ENCODE measurements at places on chromosomes 2 and 18. TPM values are rescaled to one million over a fixed set of nuclear protein-coding genes. Genes with fewer than 3 reads are reported as not detected.

SULT6B1 gene
- total RNA-seq, result not detected

NBAS gene
- 28.8 TPM for total RNA-seq

GPR17 gene
- total RNA-seq, result not detected

CCDC141 gene
- total RNA-seq, result not detected

DNA sequence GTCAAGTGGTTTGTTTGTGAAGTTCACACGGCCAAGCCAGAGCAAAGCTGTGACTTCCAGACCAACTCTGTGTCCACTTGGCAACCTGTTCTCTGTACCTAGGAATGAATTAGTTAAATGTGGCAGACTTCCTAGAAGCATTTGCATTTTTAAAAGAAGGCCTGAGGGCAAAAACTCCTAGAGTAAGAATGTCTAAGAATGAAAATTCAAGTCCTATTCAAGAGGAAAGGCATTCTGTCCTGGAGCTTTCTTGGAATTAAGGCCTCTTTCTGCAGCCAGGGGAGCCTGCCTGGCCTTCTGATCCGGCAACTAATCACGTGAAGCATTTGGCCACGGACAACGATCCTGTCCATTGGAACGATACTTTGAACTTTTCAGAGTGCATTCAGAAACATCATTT is 155.0 kb downstream of the SETBP1 start:
- no peak for DNase-seq

DNA sequence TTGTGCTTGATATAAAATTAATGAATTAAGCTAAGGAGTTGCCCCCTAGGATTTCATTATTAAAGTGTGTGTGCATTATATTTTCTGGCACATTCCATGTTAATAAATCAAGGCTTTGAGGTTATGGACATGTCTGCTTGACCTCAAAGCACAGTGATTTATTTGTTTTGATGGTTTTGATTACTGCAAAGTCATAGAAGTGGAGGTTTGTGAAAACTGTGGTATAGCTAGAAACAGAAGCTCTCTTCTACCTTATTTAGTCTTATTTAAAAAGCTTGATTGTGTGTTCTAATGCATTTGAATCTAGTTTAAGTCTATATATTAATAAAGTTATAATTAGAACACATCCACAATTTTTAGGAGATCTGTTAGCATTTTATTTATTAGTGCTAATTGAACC is 32.2 kb downstream of the DOK6 start:
- no peak for DNase-seq

- no peak for DNase-seq
Observed at GRCh38 chr2:236014408-236015131, 153.6 kb downstream of the GBX2 start.

GRCh38 chr2:197838036-197838435 is 33.6 kb downstream of the PLCL1 start:
- DNase-seq, result no peak

- no peak for DNase-seq
Observed at GRCh38 chr18:80154293-80154692, 45.2 kb downstream of the ADNP2 start.

DNA sequence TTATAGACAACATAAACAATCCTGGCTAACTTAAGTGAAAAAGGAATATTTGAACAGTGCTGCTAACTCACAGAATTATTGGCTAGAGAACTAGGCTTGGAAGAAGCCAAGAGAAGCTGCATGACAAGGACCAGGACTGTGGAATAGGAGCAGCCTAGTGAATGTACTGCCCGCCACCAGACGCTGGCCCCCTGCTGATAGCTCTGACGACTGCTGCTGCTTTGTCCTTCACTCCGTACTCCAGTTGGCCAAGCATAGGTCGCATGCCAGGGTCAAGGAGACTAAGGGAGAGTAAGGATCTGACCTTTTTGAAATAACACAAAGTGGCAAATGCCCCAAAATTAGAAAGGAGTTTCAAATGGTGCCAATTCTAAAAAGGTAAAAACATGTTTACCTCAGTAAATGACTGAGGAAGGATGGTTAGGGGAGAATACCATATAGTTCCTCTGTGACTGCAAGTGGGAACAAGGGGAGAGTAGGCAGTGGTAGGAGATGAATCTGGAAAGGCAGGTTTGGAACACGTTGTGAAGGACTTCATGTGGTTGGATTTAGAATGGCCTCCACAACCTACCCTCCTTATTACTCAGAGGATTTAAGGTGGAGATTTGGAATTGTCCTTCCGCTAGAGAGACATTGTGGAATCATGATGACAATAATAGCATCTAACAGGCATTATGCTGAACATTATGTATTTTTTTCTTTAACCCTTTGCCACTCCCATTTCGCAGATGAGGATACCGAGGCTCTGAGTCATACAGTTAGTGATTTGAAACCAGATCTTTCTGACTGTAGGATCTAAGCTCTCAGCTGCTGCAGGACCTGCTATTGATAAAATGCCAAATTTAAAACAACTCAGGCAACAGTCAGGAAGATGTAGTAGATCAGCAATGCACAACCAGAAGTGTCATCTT is 19.5 kb downstream of the STRADB start:
- no peak for DNase-seq

DNA sequence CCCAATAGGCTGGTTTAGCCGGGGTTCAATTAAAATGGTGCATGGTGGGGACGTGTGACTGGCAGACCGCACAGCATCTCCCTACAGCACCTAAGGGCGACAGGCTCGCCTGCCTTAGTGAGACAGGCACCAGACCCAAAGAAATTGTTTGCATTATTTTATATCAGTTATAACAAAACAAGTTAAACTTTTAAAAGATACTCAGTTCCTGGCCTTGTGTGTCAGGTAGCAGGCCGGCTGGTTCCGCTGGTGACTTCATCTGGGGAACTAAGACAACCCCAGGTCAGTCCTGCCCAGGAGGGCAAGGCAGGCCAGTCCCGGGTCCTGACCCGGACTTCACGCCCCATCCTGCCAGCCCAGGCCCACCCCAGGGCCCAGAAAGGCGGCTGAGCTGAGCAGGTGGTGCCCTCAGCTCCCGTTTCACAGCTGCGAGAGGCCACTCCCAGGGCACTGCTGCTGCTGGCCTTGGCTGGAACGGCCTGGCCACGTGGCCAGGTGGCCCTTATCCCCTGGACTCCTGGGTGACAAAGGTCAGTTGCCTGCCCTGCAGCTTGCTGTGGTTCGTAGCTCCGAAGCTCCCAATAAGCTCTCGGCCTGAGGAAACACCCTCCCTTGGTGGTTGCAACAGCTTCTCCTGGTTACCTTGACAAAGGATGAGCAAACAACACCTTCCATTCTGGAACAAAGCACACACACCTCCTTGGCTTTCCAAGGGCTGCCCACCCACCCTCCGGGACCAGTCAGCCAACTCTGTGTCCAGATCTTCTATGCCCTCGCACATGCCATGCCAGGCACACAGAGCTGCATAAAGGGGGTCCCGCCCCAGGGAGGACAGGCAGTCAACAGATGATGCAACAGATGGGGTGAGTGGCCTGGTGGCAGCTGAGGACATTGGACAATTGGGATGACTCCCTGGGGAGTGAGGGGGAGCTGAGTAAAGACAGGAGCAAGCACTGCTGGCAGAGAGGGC is 11.3 kb upstream of the AGXT start:
- DNase-seq, result no peak

- DNase-seq, result peak; percentile 68
Observed at GRCh38 chr18:63730773-63731172, 28.0 kb downstream of the SERPINB11 start.

DNA sequence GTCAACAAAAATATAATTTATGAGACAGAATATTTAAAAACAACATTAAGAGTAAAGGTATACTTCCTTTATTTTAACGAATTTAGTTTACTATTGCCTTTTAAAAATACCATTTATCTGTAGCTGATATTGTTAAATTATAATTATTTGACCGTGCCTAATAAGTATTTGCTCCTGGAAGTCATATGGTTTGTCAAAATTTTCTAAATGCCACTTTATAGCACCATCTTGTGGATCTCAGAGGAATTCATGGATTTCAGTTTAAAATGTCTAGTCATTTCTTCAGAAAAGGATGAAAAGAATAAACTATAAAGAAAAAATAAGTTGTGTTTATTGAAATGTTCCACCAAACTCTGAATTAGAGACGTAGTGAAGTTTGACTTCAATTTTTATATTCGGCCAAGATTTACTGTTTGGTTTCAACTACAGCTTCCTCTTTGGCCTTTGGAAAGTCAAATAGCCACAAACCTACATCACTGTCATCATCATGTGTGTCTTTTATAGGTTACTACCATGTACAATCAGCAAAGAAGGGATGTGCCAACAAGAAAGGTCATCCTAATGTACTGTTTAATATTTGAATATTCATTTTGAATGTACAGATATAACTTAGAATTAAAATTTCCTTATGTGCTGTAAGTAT is 10.3 kb upstream of the FTCDNL1 start:
- DNase-seq, result no peak

DNA sequence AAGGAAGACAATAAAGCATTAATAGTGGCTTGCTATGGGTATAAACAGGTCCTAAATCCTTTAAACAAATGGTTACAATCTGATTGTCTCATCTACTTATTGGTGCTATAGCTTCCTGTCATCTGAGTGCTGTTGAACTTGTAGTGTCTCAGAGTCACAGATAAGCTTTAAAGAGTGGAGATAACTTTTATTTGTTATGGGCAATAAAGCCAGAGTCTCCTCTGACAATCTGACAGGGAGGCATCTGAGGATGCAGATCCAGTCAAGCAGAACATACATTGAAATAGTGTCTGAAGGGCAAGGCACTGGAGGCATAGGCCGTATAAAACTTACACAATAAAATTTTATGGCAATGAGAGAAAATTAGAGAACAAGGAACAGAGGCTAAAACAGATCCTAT is 1132.4 kb upstream of the CDH2 start:
- no peak for DNase-seq

DNA sequence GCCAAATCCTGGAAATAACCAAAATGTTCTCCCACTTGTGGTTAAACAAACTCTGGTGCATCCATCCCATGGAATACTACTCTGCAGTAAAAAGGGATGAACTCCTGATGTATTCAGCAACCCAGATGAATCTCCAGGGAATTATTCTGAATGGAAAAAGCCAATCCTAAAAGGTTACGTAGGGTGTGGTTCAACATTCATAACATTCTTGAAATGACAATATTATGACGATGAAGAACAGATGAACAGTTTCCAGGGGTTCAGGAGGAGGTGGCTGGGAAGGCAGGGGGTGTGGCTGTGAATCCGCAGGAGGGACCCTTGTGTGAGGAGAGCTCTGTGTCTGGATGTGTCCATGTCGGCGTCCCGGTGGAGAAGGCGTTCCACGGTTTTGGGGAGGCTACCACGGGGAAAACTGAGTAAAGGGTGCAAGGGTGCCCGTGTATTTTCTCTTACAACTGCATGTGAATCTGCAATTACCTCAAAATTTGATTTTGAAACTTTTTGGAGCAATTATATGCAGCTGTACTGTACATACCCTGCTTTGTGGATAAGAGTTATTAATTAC is 47.3 kb downstream of the KCNG2 start:
- DNase-seq, result no peak

DNA sequence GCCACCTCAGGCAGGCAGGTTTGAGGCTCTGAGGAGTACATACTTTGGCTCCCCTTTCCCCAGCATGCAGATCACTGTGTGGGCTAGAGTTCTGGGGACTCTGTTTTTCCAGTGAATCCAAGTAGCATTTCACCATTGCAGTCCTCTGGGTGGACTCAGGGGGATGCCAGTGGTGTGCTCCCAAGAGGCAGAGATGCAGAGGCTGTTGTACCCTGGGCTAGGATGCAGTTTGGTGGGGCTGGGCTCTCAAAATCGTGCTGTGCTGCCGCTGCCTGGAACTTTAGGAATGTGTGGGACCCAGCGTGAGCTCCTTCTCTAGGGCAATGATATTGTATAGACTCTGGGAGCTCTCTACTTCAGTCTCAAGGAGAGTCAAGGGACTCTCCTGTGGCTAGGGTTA is 104.9 kb downstream of the MYO3B start:
- DNase-seq, result no peak

DNA sequence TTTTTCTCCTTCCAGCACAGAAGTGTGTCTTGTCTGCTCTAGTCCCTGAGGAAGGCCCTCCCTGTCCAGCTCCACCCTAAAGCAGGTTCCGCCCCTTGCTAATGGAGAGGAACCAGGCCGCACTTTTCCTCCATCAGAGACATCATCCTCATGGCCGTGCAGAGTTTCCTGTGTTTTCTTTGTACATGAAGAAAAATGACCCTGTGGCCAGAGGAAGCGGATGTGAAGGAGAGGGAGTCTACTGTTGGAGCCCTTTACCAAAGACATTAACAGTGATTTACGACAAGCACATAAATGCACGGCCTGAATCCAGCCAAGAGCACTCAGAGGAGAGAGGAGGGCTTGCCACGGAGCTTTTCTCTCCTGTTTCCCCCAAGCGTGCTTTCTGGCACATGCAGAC is 109.5 kb downstream of the RNF144A start:
- DNase-seq, result no peak

GRCh38 chr18:63586431-63586830 is 712 bp upstream of the SERPINB13 start:
- DNase-seq, result no peak

GRCh38 chr2:102428573-102428972 is 5.6 kb downstream of the IL18RAP start:
- no peak for DNase-seq

DNA sequence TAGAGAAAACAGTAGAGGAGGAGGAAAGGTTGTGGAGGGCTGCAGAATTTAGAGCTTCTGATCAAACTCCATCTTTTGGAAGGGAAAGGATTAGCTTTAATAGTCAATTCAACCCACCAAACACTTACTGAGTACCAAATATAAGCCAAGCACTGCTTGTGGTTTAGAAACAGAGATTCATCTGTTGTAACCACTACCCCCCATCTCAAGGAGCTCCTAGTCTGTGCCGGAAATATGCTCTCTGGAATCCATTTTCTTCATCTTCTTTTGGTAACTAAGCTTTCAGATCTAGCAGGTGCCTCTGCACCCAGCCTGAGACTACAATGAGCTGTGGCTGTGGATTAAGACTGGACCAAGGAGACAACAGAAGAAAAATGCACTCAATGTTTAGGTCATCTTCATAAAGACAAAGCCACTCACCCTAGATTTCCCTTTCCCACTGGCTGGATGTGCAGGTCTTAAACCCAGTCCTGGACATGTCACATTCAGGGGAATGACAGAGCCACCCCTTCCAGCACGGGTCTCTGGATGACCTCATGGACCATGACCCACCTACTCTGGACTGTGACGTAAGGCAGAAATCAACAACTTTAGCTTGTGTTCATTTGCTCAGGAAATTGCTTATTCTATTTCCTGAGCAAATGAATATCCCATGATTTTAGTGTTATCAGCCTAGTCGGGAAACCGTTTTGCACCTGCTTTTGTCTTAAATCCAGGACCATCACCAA is 52.9 kb downstream of the EPB41L3 start:
- no peak for DNase-seq
